ENCODE measurements at places on chromosomes 4 and X.

GRCh38 chr4:37902212-37902611 lies 11.3 kb downstream of the TBC1D1 start:
- DNase-seq, result no peak

- DNase-seq, result no peak
Observed at GRCh38 chrX:38881066-38881465, 79.8 kb downstream of the MID1IP1 start.

- no peak for DNase-seq
Observed at GRCh38 chrX:120755066-120755846, 120.4 kb downstream of the CT47B1 start.

DNA sequence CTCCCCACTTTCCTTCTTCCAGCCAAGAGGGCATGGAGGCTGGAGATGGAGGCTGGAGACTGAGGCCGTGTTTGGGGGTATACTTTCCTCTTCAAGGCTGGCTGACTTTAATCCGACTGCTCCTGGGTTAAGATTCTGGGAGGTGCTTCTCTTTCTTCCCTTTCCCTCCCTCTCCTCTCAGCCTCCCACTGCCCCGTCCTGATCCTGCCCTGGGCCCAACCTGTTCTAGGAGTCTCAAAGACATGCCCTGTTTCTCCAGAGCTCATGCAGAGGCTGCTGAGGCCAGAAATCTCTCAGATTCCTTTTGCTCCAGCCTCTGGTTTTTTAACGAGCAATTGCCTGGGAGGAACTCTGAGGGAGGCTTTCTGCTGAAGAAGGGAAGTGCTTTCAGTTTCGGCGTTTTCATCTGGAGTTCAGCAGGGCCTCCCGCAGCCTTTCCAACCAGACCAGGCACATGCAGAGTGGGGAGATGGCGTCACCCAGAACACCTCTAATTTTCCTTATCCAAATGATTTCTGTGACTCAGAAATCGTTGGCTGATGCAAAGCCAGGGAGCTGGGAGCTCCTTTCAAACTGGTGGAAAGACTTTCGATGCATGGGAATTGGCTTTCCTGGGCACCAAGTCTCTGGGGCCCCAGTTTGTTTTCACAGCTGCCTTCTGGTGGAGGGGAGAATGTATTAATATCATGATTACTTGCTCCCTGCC lies 34.5 kb upstream of the FAM9C start:
- DNase-seq, result no peak

DNA sequence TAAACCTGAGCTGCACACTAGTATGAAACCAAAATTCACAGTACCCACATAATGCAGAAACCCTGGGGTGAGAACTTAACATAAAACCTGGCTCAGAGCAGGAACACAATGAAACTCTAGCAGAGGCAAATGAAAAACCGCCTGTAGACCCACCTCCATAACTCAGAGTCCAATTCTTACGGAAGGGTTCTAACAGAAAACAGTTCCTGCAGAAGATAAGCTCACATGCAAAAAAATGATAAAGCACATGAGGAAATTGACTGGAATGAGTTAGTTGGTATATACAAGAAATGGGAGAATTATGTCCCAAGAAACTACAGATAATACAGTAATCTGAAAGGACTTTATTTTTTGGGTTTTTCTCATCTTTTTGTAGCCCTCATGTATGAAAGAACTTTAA lies 14.7 kb downstream of the RTL9 start:
- DNase-seq, result no peak

Measured in vagina (tissue), 2 donors.